ENCODE measurements at places on chromosomes 7 and 10. TPM values are rescaled to one million over a fixed set of nuclear protein-coding genes. Genes with fewer than 3 reads are reported as not detected.

The CAMK2B gene
- total RNA-seq, result not detected

The SLIT1 gene
- total RNA-seq, result 0.25 TPM

The HKDC1 gene
- 0.13 TPM for total RNA-seq

The ACHE gene
- 0.50 TPM for total RNA-seq

DNA sequence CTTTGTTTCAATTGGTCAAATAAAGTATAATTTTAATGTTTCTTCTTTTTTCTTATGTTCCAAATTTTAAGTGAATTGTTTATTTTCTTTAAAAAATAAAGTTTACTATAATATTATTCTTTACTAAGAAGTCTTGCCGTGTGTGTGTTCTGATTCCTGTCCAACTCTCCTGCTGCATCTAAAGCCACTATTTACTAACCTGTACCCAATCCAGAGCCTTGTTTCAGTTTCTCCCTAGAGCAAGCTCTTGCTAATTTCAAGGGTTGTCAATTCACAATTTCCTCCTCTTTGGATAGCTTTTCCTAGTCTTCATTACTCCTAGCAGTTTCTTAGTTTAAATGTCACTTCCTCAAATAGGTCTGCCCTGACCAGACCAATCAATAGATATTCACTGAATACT is 314.9 kb upstream of the SEMA3A start:
- no peak for DNase-seq

- DNase-seq, result no peak
Measured at GRCh38 chr10:100864978-100865377, 47.8 kb upstream of the SLF2 start.

- no peak for DNase-seq
Measured at GRCh38 chr7:126450269-126450671, 802.5 kb downstream of the GRM8 start.

DNA sequence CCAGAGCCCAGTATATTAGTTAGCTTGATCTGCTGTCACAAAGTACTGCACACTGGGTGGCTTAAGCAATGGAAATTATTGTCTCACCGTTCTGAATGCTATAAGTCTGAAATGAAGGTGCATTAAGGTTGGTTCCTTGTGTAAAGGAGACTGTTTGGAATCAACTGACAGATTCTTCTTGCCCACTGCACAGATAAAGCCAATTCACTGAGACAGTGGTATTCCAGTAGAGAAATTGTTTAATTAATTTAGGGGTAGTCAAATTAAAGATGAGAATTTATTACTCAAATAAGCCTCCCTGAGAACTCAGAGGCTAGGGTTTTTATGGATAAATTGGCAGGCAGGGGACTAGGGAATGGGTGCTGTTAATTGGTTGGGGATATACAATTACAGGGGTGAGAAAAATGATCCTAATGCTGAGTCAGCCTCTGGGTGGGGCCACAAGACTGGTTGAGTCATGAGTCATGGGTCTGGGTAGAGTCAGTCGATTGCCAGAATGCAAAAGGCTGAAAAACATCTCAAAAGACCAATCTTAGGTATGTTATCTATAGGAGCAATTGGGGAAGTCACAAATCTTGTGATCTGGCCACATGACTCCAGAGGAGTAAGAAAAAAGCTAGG is 23.5 kb upstream of the SAMD9L start:
- DNase-seq, result no peak

GRCh38 chr7:127651556-127652332 is at the start of gene SND1:
Gene SND1 (plus strand): TSS chr7:127652194. CDS start chr7:127652374, 180 bp downstream.
- peak; percentile 98 for DNase-seq

GRCh38 chr10:77545585-77545984 is 92.0 kb downstream of the KCNMA1 start:
- DNase-seq, result no peak

- no peak for DNase-seq
Measured at GRCh38 chr7:82594665-82595064, 151.1 kb upstream of the CACNA2D1 start.

DNA sequence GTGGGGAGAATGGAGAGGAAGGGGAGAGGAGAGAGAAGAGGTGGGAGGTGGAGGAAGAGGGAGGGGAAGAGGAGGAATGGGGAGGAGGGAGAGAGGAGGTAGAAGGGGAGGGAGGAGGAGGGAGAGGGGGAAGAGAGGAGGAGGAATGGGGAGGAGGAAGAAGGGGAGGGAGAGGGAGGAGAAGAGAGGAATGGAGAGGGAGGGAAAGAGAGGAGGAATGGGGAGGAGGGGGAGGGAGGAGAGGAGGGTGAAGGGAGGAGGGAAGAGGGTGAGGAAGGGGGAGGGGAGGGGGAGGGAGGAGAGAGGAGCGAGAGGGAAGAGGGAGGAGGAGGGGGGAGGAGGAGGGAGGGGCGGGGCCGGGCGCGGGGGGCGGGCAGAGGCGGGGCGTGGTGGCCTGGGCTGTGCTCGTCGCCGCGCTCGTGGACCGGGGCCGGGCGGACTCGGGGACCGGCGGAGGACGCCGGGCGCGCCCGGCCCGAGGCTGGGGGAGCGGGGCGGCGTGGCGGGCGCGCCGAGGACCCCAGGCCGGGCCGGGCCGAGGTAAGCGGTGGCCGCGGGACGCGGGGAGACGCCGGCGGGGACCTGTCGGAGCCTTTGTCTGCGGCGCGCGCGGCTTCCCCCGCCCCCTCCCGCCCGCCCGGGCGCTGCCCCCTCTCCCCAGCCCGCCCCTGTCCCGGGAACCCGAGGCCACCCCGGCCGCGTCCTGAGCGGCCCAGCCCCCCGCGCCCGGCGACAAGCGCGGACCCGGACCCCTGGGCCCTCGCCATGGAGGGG is at the start of gene SLC29A4:
Gene SLC29A4 (plus strand): TSS at position 401 of the 774 bp plus-strand sequence. CDS start 4,874 bp downstream, outside the sequence.
- DNase-seq, result no peak

DNA sequence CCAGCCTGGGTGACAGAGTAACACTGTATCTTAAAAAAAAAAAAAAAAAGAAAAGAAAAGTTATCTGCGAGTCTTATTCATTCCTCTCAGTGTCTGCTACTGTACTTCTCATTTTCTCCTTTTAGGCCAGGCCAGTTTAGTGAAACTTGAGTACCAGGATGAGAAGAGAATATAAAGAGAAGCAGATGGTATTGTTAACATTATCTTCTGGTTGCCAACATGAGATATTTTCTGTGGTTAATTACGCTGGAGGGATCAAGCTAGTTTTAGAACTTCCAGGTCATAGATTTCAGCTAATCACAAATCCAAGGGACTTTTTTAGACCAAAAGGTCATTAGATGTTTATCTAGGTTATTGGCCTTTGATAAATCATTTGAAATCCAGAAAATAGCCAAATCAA is 252.6 kb upstream of the SMIM30 start:
- no peak for DNase-seq

GRCh38 chr7:50481867-50482266 is 31.7 kb upstream of the FIGNL1 start:
- no peak for DNase-seq
